GM12865 (cell line): ENCODE measurements at places on chromosomes 2 and 18.

DNA sequence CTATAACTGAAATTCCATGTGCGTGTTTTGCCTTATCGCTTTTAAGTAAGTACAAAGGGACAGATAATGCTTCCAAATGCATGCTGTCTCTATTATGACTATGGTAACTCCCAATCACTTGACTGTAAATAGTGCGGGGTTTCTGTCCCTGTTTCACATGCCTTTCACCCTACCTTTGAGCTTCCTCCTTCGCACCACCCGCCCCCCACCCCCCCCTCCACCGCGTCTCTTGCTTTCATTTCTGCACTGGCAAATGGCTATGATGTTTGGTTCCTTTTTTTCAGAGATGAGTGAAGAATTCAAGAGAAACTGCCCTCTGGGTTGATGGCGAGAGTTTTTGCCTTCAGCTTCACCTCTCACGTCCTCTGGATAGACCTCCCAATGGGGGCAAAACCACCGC, 25.0 kb upstream of the SPP2 start:
- peak; percentile 20 for DNase-seq

- no peak for DNase-seq
These were observed 45.4 kb upstream of the ANKRD62 start for GRCh38 chr18:12048010-12048826.

GRCh38 chr2:217177720-217178119, 317.9 kb upstream of the TNP1 start:
- DNase-seq = no peak

DNA sequence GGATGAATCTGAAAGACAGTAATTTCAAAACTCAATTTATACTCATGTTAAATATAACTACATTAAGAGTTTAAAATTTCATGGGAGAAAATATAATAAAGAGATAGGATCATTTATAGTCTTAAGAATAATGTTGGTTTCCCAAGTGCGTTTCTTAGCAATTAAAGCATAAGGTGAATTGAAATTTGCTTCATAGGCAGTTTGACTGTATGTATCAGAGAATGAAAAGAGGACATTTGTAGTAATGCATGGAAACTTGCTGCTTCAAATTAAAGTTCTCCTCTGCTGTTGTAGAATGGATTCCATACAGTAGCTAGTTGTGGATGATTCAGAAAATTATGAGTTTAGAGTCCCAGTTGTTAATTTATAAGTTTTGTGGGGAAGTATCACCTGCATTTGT, 68.1 kb downstream of the NUP35 start:
- DNase-seq = no peak

DNA sequence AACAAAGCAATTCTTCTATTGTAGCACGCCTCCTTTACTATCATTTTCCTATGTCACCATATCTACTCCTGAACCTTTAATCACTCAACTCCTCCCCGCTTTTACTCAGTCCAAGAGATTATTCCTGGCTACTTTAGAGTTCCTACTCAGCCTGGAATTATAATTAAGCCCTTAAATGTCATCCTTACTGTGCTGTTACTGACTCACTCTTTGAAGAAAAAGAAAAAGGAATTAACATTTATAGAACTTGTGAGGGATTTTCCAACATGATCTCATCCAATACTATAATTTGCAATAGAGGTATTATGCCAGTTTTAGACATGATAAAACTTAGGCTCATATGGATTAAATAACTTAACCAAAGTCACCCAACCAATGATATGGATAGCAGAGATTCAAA, 61.7 kb downstream of the CCDC88A start:
- no peak for DNase-seq

DNA sequence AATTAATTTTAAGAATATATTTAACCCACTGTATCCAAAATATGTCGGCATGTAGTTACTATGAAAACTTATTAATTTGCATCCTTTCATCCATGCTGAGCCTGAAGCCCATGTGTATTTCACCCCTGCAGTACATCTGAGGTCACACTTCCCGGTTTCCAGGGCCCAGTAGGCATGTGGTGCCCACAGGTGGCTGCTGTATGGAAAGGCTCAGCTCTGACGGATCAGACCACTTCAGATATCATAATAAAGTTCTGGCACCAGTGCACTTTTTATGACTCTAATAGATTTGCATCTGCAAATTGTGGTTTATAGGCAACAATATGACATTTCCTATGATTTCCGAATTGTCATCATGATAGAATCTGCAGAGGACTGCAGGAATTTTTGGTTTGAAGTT, 22.5 kb downstream of the SH3RF3 start:
- DNase-seq = no peak

GRCh38 chr2:85812094-85812735, 58.4 kb downstream of the ATOH8 start:
- DNase-seq = no peak

DNA sequence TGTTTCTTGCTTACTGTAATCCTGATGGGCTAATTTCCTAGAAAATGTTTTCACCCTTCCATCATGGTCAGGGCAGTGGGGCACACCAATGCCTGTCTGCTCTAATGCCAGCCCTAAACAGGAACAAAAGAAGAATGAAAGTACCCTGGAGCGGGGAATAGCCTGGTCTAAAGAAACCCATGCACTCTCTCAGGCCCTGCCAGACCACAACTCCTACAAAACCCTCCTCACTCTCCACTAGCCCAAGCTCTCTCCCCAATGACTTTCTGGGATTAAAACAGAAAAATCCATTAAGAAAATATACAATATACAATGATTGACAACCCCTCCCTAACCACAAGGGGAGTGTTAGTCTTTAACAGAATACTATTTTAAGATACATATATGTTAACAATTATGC, 67.6 kb downstream of the AAK1 start:
- DNase-seq = no peak

DNA sequence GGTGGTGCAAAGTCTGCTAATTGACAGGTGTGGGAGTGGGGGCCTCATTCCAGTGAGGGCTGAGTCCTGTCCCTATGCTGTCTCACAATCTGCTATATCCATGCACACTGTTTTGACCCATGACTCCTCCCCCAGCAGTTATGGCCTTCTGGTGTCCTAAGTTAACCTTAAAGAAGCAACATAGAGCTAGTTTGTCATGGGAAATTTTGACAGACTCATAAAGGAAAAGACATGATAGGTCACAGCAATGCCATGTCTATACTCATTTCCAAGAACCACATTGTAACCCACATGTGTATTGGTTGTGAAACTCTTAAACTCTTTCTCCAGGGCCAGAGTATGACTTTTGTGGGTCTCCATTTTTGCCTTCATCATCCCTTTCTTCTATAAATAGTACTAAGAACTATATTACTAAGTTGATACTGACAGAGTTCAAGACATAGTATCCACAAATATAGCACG, 78.2 kb upstream of the SLC1A4 start:
- peak; percentile 53 for DNase-seq

DNA sequence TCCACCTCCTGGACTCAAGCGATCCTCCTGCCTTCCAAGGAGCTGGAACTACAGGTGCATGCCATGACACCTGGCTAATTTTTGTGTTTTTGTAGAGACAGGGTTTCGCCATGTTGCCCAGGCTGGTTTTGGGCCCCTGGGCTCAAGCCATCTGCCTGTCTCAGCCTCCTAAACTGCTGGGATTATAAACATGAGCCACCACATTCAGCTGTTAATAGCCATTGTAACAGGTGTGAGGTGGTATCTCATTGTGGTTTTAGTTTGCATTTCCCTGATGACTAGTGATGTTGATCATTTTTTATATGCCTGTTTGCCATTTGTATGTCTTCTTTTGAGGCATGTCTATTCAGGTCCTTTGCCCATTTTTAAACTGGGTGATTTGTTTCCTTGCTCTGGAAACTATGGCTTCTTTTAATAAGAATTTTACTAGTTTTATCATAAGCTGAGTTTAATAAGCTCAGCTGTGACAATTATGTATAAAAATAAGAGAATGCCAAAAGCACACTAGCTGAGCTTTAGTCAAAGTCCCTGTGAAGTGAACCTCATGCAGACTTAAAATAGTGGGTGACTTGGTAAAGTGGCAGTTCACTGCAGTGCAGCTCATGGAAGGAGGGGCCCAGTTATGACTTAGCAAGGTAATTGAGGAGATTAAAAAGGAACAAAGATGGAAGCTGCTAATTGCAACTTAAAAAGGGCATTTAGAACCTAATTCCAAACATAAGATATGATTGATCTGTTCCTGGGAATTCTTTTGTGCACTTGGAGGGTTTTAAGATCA, 465.1 kb downstream of the TGIF1 start:
- DNase-seq = peak; percentile 15

DNA sequence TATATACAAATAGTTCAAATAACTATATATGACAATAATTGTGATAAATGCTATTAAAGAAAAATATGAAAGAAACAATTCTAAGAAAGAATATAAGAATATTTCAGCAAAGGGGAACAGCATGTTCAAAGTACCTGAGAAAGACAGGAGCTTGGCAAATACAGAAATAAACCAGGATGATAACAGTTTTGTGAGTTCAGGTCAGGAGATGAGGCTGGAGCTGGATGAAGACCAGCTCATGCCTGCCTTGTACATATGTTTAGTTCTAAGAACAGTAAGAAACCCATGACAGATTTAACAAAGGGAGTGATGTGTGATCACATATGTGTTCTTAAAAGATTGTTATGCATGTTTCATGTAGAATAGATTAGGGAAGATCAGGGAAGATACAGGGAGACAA, 98.2 kb downstream of the R3HDM1 start:
- no peak for DNase-seq

DNA sequence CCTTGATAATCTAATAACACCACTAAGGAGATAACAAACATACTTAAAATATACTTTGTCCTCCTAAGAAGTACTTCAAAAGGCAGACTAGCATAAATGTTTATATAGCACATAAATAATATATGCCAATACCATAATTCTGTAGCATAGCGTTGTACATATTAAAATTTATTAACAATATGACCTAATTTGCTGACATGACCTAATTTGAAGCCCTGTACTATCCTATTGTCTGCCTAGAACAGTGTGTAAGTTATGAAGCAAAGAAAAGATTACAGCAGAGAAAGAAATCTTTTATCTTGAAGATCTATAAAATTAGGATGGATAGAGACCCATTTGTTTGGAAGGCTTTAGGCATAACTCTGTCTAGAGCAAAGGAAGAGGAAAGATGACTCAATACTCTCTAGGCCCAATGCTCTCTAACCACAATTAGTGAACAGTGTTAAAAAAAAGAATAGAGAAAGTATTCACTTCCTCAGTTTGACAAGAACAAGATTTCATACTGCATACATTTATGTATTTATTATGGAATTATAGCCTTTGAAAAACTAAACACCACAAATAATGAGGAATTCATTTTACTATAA, 231.3 kb downstream of the ZRANB3 start:
- DNase-seq = peak; percentile 5

DNA sequence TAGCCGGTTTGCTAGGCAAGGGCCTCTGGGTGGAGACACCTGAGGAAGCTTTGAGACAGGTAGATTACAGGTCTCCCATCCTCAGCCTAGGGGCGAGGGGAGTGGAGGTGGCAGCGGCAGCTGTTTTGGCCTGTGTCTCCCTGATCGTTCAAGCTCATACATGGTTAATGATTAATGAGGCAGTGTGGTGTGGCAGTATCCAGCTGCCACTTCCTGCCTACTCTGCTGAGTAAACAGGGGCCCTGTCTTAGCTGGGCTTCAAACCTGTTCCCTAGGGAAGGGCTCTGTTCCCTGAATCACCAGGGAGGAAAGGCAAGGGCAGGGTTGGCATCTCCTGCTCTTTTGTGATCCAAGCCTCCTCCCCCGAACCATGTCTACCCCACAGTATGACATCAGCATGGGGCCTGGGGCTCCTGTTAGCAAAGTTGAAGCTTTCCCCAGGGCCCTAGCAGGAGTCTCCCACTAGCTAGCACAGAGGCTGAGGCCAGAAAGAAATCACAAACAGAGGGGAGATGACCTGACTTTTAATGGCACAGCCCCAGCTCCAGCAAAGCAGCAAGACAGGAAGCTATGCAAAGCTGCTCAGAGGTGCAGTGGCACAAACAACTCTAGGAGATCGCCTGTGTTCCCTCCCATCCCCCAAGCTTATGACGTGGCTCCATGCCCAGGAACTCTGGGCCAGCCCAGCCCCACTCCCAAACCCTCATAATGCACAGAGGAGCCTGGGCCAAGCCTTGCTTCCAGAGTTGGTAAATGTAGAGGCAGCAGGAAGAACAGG, 3.7 kb upstream of the TUBA4B start:
- peak; percentile 70 for DNase-seq

GRCh38 chr2:170227507-170227947, 49.6 kb downstream of the MYO3B start:
- DNase-seq = peak; percentile 70

- DNase-seq = no peak
These were observed 430.4 kb upstream of the TRIB2 start for GRCh38 chr2:12286347-12286746.

DNA sequence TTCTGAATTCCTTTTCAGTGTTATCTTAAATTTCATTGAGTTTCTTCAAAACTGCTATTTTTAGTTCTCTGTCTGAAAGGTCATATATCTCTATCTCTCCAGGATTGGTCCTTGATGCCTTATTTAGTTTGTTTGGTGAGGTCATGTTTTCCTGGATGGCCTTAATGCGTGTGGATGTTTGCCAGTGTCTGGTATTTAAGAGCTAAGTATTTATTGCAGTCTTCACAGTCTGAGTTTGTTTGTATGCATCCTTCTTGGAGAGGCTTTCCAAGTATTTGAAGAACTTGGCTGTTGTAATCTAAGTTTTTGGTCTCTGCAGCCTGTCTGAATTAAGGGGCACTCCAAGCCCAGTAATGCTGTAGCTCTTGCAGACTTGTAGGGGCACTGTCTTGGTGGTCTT, 249.3 kb downstream of the ZNF385B start:
- no peak for DNase-seq

- no peak for DNase-seq
These were observed 273.5 kb downstream of the CDH20 start for GRCh38 chr18:61606759-61607158.

GRCh38 chr2:236928380-236929037, 157.2 kb upstream of the COPS8 start:
- no peak for DNase-seq
